ENCODE measurements at places on chromosomes 1 and 21.

DNA sequence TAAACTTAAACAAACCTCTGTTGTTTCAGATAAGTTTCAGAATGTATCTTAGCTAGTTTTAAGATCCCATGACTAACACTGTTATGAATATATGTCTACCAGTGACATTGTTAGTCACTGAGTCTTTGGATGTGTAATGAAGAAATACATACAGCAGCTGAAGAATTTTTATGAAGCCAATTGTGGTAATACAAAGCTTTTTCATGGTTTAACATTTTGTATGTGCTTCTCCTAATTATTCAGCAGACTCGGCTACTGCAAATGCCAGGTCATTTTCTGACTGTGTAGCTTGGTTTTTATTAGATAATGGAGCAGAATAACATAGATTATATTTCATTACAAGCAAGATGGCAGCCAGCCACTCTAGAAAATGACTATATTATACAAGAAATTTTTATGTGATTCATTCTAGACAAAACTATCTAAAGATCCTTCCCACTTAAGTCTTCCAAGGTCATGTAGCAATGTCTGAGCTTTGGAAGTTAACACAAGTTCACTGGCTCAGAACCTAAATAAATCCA is 147.8 kb downstream of the TNFSF18 start:
- no peak for DNase-seq
- no peak overlapping the region for H3K27ac ChIP-seq
- no peak overlapping the region for H3K4me3 ChIP-seq
- H3K4me1 ChIP-seq = peaks cover 51% of the 10 kb centered on the region

- H3K27me3 ChIP-seq = no peaks in the 10 kb centered on the region
- DNase-seq = no peak
- no peak overlapping the region for H3K4me3 ChIP-seq
- no peak overlapping the region for H3K27ac ChIP-seq
- no peaks in the 10 kb centered on the region for H3K36me3 ChIP-seq
Observed at GRCh38 chr1:169250022-169250421, 117.6 kb downstream of the NME7 start.

DNA sequence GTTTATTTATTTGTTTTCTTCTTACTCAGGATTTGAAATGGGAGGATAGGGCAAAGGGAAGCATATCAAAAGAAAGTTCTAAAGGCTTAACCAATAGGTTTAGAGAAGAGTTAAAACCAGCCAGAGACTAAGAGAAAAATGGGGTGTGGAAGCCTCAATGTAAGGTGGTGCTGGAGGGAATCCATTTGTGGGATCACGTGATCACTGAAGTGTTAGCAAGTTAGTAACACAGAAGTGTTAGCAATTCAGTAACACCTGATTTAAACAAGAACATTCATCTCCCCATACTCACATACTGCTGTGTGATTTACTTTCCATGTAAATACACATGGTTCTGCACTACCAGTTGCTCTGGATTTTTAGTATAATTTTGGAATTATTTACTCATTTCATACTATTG is 451.2 kb downstream of the DISC1 start:
- no peak overlapping the region for H3K27ac ChIP-seq
- H3K36me3 ChIP-seq = no peaks in the 10 kb centered on the region
- peaks cover 2% of the 10 kb centered on the region for H3K27me3 ChIP-seq
- H3K4me1 ChIP-seq = no peaks in the 10 kb centered on the region

DNA sequence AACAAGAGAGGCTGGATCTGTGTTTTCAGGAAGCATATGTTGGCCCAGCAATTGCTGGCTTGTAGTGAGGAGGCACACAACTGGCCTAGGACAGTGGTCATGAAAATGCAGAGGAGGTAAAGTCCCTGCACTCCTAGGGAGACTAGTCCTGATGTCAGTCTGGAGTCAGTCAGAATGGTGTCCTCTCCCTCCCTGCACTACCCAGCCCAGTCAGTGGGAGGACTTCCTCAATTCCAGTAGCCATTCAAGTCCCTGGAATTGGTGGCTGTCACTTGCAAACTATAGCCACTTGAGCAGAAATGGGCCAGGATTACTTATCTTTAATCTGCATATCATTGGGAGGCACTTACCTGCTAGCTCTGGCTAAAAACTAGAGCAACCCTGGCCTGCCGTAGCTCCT is 18.6 kb downstream of the NDUFS5 start:
- H3K36me3 ChIP-seq = peaks cover under 1% of the 10 kb centered on the region
- no peaks in the 10 kb centered on the region for H3K27me3 ChIP-seq
- no peaks in the 10 kb centered on the region for H3K4me1 ChIP-seq

DNA sequence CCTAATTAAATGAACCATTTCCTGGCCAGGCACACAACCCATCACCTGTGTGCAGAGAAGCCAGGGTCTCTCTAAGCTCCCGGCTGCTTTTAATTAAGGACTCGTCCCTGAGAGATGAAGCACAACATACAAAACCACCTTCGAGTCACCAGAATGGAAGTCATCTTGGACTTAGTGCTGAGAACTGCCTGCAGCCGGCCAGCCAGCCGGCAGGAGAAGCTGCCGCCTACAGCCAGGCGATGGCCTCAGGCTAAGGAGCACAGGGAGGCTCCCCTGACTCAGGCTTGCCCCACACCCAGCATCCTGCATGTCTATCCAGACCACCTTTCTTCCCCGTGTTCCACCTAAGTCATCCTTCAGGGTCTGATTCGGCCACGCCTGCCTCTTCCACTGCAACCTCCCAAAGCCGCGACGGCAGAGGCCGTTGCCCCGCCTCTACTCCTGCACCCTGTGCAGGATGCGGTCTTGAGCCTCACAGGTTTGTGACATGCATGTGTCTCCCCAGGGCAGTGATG is 83.6 kb downstream of the SLC66A1 start:
- no peak for DNase-seq
- H3K4me3 ChIP-seq = no peak overlapping the region
- H3K27ac ChIP-seq = no peak overlapping the region
- peaks cover 59% of the 10 kb centered on the region for H3K4me1 ChIP-seq

DNA sequence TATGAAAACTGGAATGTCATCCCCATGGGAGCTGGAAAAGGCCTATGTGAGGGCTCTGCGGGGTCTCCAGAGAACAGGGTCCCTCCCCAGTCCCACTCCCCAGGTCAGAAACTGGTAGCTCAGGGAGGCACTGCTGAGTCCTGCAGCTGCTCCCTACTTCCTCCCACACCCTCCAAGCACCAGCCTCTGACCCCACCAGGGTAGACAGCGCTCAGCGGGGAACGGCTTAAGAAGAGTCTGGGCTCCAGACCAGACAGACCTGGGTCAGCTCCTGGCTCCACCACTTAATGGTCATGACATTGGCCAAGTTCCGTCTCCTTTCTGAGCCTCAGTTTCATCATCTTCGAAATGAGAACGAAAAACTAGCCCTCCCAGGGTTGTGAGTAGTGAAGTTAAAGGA is 7.2 kb downstream of the LRP8 start:
- H3K4me1 ChIP-seq = peaks cover 46% of the 10 kb centered on the region
- H3K27me3 ChIP-seq = no peaks in the 10 kb centered on the region
- H3K36me3 ChIP-seq = peaks cover 59% of the 10 kb centered on the region

DNA sequence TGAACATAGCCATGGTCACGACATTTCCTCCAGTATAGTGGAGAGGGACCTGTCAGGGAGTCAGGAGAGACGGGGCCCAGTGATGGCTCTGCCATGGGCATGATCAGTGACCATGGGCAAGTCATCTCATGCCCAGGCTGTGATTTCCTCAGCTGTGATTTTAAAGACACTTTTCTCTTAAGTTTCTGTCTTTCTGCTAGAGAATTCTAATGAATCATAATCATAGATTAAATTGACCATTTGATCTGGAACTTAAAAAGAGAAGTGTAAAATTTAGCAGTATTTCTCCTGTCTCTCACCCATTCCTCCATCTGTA is 112.7 kb downstream of the USP25 start:
- no peak for DNase-seq
- H3K4me3 ChIP-seq = no peak overlapping the region
- no peaks in the 10 kb centered on the region for H3K27me3 ChIP-seq
- peaks cover 1% of the 10 kb centered on the region for H3K4me1 ChIP-seq
- H3K27ac ChIP-seq = no peak overlapping the region

DNA sequence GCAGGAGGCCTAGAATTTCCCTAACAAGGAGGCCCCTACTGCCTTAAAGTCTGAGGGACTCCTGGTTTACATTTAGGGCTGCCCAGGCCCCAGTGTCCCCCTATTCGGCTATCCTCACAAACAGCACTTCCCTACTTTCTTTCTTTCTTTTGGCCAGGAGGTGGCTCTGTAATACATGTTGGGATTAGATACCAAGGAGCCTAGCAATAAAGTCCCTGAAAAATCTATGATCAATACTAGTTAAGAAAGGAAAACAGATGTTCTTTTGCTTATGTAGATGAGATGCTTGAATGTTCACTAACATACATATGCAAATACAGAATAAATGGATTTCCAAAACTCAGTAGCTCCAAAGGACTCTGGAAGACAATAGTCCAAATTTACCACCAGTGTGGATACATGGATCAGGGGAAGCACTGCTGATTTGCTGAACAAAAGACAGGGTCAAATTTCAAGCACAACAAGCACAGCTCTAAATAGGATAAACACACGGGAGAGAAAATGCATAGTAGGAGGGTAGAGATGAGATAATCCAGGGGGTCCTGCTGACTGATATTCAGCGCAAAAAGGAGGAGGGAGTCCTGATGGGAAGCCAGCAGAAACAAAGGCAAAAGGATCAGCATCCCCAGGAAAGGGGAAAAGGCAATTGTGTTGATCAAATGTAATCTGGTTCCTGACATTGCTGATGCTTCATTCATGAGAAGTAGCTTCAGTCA is 240.0 kb downstream of the NUF2 start:
- no peak overlapping the region for H3K27ac ChIP-seq
- no peaks in the 10 kb centered on the region for H3K27me3 ChIP-seq
- H3K4me3 ChIP-seq = no peak overlapping the region
- no peaks in the 10 kb centered on the region for H3K36me3 ChIP-seq
- no peak for DNase-seq

GRCh38 chr1:235637756-235638534 is 11.6 kb downstream of the GNG4 start:
- peaks cover 16% of the 10 kb centered on the region for H3K27me3 ChIP-seq
- DNase-seq = no peak
- H3K36me3 ChIP-seq = no peaks in the 10 kb centered on the region
- H3K4me3 ChIP-seq = no peak overlapping the region
- no peak overlapping the region for H3K27ac ChIP-seq

DNA sequence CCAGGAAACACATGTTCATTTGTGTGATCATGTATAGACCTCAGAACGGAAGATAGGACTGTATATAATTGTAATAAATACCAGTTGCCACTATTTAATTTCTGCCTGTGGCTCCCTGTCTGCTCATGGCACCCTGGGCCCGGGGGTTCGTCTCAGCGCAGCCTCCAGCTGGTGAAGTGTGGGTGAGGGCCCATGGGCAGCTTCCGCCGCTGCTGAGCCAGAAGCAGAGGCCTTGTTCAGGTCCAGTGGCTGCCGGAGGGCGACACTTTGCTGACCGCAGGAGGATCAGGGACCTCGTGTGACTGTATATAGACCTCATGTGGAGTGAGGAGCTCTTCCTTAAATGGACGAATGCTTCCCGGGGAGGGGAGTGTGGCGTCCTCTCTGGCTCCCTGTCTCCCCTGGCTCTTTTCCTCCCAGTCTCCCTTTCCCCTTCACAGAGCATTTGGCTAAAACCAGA is 155.9 kb downstream of the PEX14 start:
- no peaks in the 10 kb centered on the region for H3K4me1 ChIP-seq
- no peak overlapping the region for H3K4me3 ChIP-seq
- no peak for DNase-seq
- no peaks in the 10 kb centered on the region for H3K36me3 ChIP-seq
- no peak overlapping the region for H3K27ac ChIP-seq
- H3K27me3 ChIP-seq = no peaks in the 10 kb centered on the region

DNA sequence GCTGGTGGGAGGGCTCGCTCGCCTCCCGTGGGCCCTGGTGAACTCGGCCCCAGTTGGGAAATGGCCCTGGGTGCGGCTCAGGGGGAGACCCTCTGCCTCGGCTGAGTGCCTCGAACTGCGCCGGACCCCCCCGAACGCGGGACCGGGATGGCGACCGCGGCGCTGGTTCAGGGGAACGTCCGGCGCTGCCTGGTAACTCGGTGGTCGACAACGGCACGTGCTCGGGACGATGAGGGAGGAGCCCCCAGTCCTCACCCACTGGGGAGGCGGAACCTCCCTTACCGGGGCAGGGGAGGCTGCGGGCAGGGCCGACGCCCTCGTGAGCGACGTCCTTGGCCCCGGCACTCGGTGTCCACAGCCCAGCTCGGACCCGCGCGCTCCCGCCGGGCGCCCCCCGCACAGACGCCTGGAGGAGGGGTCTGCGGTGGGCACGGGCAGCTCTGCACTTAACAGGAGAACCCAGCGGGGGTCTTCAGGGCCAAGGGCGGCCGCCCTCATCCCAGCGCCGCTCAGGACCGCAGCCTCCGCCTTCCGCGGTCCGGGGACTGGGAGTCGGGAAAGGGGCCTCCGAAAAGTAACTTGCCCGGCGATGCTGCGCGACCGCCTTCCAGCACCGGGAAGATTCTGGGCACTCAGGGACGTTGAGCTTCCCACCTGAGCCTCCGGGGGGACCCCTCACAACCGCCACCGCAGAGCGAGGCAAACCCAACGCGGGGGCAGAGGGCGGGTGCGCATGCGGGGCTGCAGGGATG is 1.7 kb downstream of the HES4 start:
- DNase-seq = no peak
- no peaks in the 10 kb centered on the region for H3K36me3 ChIP-seq
- no peak overlapping the region for H3K4me3 ChIP-seq
- H3K27ac ChIP-seq = no peak overlapping the region
- H3K27me3 ChIP-seq = peaks cover 34% of the 10 kb centered on the region
- H3K4me1 ChIP-seq = peaks cover 18% of the 10 kb centered on the region

- peaks cover 19% of the 10 kb centered on the region for H3K4me1 ChIP-seq
- no peak overlapping the region for H3K4me3 ChIP-seq
- DNase-seq = no peak
- peaks cover 6% of the 10 kb centered on the region for H3K36me3 ChIP-seq
- H3K27ac ChIP-seq = no peak overlapping the region
Observed at GRCh38 chr1:58919226-58919958, 135.5 kb upstream of the JUN start.

DNA sequence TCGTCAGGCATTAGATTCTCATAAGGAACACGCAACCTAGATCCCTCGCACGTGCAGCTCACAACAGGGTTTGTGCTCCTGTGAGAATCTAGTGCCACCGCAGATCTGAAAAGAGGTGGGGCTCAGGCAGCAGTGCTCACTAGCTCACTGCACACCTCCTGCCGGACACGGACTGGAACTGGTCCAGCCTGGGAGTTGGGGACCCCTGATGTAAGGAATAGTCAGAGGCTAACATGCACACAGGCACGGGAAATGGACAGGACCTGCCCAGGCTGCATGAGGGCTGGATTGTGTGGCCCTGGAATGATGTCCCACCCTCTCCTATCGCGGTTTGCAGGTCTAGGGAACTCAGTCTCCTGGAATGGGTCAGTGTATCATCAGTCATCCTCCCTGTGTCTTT is 23.2 kb upstream of the MX1 start:
- DNase-seq = no peak
- H3K4me1 ChIP-seq = no peaks in the 10 kb centered on the region
- peaks cover 71% of the 10 kb centered on the region for H3K36me3 ChIP-seq

- no peak overlapping the region for H3K4me3 ChIP-seq
- H3K27ac ChIP-seq = no peak overlapping the region
- H3K4me1 ChIP-seq = no peaks in the 10 kb centered on the region
- DNase-seq = no peak
- H3K27me3 ChIP-seq = peaks cover 2% of the 10 kb centered on the region
Observed at GRCh38 chr1:222117809-222118208, 375.9 kb upstream of the DUSP10 start.

- H3K4me1 ChIP-seq = no peaks in the 10 kb centered on the region
- no peak overlapping the region for H3K4me3 ChIP-seq
- no peak for DNase-seq
- H3K36me3 ChIP-seq = no peaks in the 10 kb centered on the region
- H3K27ac ChIP-seq = no peak overlapping the region
Observed at GRCh38 chr1:179588425-179589024, 3.1 kb upstream of the TDRD5 start.
